ENCODE measurements at places on chromosomes 12 and 14. TPM values are rescaled to one million over a fixed set of nuclear protein-coding genes. Genes with fewer than 3 reads are reported as not detected.

GRCh38 chr14:77062261-77062660, 33.8 kb upstream of the IRF2BPL start:
- DNase-seq: no peak

GRIN2B gene
- total RNA-seq: 1.4 TPM

PLEKHG7 gene
- total RNA-seq: 0.68 TPM

GRCh38 chr12:19890024-19890423, 450.7 kb downstream of the AEBP2 start:
- no peak for DNase-seq

- DNase-seq: peak; percentile 56
These were observed 199.4 kb upstream of the LRIG3 start for GRCh38 chr12:59119676-59120075.

GRCh38 chr14:65287264-65288131, 125.0 kb upstream of the FUT8 start:
- DNase-seq: no peak

CBLN3 gene
- total RNA-seq: 5.4 TPM

- peak; percentile 76 for DNase-seq
These were observed 11.9 kb downstream of the NAA25 start for GRCh38 chr12:112096667-112097066.

RTN1 gene
- total RNA-seq: 1.2 TPM

- DNase-seq: no peak
These were observed 12.2 kb downstream of the CCDC175 start for GRCh38 chr14:59564366-59564765.

AKAP5 gene
- 2.9 TPM for total RNA-seq

DNA sequence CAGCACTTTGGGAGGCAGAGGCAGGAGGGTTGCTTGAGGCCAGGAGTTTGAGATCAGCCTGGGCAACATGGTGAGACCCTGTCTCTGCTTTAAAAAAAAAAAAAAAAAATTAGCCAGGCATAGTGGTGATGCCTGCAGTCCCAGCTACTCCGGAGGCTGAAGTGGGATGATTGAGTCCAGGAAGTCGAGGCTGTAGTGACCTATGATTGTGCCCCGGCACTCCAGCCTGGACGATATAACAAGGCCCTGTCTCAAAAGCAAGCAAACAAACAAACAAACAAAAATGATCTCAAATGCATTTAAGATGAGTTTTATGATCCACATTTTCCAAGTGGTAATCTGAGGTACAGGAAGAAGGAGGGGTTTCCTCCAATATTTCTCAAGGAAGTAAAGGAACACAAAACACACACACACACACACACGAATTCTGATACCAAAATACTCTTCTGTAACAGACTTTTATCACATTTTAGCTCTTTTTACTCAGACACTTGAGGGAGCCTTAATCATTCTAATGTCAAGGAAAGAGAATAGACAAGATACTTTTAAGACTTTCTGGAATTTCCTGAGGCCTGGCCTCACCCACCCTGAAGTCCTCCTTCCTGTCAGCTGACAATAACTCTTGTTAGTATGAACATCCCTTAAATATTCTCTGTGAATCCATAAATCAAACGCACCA, 44.4 kb upstream of the CERS5 start:
- DNase-seq: no peak

- peak; percentile 57 for DNase-seq
These were observed 18.2 kb upstream of the SUSD6 start for GRCh38 chr14:69593018-69593677.

ARHGEF40 gene
- 129 TPM for total RNA-seq

DNA sequence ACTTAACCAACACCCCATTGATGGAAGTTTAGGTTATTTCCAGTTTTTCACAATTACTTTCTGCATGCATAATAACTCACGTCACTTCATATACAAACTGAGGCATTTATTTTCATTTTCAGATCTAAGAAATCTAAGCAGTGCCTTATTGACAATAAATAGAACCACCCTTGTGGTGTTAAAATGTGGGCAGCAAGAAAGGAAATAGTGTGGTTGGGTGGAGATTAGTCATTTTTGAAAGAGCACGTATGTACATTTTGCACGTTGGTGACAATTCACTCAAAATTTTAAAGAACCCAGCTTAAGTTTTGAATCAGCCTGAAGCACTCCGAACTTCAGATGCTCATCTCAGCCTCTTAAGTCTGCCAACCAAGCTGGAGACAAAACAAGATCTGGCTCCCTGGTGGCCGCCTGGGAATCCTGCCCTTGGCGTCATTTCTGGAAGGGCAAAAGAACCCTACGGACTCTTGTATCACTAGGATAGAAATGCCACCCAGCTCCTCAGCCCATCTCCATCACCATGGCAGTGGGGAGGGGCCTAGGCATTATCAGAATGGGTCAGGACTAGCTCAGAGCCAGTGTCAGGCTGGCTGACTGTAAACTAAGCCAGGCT, 89.5 kb upstream of the BCL2L14 start:
- DNase-seq: peak; percentile 49

GRCh38 chr12:90999966-91000365, 4.8 kb downstream of the EPYC start:
- DNase-seq: peak; percentile 60

FOXN4 gene
- total RNA-seq: not detected

GRCh38 chr12:85504624-85505023, 224.6 kb downstream of the ALX1 start:
- DNase-seq: no peak

DNA sequence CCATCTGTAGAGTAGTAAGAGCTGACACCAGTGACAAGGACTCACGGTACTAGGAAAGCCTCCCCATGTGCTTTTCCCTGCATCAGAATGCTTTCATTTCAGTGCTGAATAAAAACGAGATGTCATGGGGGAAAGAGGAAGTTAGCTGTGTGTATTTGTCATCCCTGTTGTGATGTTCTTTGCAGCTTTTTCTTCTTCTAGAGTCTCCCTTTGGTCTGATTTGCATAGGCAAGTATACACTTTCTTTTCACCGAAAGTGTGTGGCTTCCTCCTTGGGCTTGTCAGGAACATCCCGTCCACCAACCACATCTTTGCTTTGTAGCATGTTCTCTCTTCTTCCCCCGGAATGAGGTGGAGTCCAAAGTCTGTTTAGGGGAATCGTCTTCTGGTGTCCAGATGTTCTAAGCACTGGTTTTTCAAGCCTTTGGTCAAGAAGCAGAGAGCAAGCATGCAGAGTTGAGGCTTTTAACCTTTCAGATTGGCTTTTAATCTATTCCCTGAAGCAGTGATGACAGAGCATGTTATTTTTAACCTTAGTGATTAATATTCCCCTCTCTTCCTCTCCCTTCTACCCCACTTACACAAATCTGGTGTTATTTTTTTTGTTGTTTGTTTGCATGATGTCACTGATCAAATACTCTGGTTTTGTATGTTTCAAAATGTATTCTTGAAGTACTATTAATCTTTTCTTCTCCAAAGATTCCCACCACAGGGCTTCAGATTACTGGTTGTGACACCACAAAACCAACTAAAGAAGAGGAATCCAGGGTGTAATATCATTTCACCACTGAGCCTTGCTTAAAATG, 163.4 kb downstream of the SAMD4A start:
- DNase-seq: peak; percentile 74

DNA sequence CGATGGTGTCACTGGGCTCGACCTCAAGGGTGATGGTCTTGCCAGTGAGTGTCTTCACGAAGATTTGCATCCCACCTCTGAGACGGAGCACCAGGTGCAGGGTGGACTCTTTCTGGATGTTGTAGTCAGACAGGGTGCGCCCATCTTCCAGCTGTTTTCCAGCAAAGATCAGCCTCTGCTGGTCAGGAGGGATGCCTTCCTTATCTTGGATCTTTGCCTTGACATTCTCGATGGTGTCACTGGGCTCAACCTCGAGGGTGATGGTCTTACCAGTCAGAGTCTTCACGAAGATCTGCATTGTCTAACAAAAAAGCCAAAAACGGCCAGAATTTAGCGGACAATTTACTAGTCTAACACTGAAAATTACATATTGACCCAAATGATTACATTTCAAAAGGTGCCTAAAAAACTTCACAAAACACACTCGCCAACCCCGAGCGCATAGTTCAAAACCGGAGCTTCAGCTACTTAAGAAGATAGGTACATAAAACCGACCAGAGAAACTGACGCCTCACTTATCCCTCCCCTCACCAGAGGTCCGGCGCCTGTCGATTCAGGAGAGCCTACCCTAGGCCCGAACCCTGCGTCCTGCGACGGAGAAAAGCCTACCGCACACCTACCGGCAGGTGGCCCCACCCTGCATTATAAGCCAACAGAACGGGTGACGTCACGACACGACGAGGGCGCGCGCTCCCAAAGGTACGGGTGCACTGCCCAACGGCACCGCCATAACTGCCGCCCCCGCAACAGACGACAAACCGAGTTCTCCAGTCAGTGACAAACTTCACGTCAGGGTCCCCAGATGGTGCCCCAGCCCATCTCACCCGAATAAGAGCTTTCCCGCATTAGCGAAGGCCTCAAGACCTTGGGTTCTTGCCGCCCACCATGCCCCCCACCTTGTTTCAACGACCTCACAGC, 717 bp downstream of the UBC start:
- DNase-seq: peak; percentile 57

C12orf43 gene
- total RNA-seq: 16.2 TPM

DNA sequence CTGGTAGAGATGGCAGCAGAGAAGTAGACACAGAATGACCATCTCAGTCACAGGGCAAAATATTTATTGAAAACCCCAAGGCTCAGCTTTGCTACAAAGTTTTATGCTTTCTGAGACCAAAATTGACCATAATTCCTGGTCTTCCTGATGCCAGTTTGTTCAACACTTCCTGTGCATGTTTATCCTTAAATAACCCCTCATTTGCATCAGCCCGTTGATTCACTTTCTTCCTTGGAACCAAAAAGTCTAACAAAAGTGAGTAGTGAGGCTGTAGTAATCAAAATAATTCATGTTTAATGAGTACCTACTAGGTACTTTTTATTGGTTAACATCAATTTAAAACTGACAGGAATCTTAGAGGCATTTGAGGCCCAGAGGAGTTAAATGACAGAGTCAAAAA, 51.7 kb downstream of the TRHDE start:
- peak; percentile 13 for DNase-seq

- peak; percentile 66 for DNase-seq
These were observed 4.2 kb downstream of the SH2B3 start for GRCh38 chr12:111409780-111410430.

DNA sequence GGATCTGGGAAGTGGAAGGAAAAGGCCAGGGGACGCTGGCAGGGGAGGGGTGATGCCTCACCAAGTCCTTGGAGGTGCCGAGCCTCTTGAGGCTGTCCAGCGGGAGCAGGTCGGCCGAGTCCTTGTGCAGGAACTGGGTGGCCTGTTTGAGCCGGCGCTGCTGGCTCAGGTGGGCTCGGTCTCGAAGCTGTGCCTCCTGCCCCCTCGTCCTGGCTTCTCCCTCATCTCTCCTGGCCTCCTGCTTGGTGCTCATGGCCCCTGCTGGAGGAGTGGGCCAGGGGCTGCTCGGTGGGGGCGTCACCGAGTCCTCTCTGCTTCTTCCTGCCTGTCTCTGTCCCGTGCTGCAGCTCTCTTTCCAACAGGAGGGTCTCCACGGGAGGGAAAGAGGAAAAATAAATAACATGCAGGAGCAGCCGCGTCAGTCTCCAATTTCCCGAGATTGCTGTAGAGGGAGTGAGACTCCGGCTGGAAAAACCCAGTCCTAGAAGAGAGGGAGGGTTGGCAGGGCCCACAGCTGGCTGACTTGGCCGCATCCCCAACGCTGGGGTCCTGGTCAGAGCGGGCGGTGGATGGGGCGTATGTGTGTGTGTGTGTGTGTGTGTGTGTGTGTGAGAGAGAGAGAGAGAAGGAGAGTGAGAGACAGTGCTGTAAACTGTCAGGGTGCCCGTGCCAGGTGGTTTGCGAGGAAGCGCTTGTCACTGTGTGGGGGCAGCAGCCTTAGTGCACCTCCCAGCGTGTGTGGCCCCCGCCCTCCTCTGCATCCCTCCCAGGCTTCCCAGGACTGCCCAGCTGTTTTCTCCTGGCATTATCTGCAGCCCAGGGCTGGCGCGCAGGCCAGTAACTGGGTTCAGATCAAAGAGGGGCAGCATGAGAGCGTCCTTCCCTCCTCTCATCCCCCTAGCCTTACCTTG, at the start of gene NRIP2:
Gene NRIP2 (minus strand): TSS at position 455 of the 911 bp plus-strand sequence. CDS start 52 bp downstream, at position 403.
- DNase-seq: peak; percentile 44

- no peak for DNase-seq
These were observed 52.3 kb downstream of the IPO8 start for GRCh38 chr12:30643366-30643765.

DNA sequence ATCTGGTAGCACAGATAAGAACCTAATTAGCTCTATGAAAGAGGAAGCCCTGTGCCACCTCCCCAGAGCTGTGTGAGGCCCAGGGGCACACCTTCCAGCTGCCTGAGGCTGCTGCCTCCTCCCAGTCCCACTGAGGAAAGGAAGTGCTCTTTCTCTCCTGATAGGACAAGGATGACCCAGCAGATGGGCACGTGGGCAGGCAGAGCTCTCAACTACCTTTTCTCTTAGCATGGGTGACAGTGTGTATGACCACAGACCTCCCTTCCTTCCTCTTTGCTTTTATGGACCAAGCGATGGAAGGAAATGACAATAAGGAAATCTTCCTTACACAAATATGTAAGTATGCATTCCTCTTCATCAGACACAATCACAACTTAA, 127.6 kb upstream of the AMIGO2 start:
- DNase-seq: no peak

DNA sequence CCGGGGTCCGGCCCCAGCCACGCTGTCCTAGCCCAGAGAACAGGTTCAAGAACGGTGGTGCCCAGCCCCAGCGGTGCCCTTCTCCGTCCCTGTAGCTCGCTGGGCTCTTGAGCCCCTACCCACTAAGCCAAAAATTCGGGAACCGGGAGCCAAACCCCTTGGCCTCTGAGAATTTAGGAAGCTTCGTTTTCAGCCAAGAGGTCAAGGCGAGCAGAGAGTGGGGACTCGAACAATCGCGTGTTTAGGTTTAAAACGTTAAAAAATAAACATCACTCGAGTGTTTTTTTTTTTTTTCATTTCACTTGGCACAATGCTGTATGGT, 6.2 kb downstream of the SIX1 start:
- DNase-seq: no peak

DNA sequence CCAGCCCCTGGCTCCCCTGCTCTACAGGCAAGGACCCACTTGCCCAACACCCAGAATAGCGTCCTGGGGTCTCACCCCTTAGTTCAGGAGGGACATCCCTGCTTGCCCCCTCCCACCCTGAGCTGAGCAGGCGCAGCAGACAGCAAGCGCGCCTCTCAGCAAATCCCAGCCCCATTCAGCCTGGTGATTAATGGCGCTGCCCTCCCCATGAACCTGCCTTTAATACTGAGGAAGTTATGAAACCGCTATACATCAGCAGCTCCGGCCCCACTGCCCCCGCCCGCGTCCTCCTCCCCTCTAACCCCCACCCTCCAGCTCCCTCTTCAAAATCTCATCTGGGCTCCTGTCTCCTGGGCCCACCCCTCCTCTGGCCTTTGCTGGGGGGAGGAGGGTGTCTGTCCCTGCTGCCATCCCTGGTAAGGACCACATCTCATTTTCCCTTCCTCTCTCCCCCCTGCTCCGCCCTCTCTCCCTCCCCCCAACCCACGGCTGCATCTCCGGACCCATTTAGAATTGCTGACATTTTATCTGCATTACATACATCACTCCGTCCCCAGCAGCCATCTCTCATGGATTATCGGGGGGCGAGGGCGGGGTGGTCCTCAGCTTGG, 7.1 kb upstream of the SMUG1 start:
- peak; percentile 67 for DNase-seq

NID2 gene
- 22.3 TPM for total RNA-seq

GRCh38 chr12:27332714-27333402, at the start of gene BMAL2:
TSS of gene BMAL2 (plus strand) at chr12:27332836. CDS start at chr12:27333073, 237 bp downstream.
- DNase-seq: peak; percentile 18

LRTM2 gene
- not detected for total RNA-seq

- DNase-seq: peak; percentile 6
These were observed 179.9 kb upstream of the ATF7IP start for GRCh38 chr12:14185427-14186192.

Measured in astrocyte (in vitro differentiated cells and primary cell).